T-helper 9 cell (primary cell): ENCODE measurements at places on chromosomes 11 and 22.

- DNase-seq = no peak
Observed at GRCh38 chr22:43042101-43042780, 27.3 kb upstream of the PACSIN2 start.

- DNase-seq = no peak
Observed at GRCh38 chr11:115613986-115614632, 109.9 kb upstream of the CADM1 start.

GRCh38 chr11:116703421-116703820, 69.4 kb downstream of the BUD13 start:
- no peak for DNase-seq

DNA sequence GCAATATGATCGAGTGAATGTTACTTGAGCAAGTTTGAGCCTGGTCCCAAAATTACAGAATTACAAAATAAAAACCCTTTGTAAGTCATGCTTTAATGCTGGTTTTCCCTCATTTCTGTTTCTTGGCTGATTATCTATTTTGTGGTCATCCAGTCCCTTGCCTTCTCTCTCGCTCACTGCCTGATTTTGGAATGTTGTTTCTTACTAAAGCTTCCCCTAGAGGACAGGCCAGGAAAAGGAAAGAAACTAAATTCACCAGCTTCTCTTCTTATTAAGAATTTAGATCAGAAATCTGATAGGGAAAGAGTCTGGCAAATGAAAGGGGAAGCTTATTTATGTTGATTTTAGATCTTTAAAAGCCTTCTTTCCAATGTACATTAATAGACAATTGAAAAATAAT, 16.6 kb upstream of the BDNF start:
- no peak for DNase-seq

- DNase-seq = no peak
Observed at GRCh38 chr11:100404907-100405306, 282.2 kb upstream of the ARHGAP42 start.

DNA sequence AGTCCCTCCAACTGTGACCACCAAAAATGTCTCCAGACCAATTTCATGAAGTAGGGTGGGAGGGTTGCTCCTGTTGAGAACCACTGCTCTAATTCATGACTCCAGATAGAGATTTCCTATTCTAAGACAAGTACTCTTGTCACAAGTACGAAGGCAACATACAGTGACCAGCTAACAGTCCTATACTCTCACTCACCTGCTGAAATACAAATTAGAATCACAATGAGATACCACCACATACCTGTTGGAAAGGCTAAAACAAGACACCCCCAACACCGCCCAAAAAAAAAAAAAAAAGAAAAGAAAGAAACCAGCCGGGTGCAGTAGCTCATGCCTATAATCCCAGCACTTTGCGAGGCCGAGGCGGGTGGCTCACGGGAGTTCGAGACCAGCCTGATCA, 310.5 kb downstream of the SWAP70 start:
- no peak for DNase-seq

DNA sequence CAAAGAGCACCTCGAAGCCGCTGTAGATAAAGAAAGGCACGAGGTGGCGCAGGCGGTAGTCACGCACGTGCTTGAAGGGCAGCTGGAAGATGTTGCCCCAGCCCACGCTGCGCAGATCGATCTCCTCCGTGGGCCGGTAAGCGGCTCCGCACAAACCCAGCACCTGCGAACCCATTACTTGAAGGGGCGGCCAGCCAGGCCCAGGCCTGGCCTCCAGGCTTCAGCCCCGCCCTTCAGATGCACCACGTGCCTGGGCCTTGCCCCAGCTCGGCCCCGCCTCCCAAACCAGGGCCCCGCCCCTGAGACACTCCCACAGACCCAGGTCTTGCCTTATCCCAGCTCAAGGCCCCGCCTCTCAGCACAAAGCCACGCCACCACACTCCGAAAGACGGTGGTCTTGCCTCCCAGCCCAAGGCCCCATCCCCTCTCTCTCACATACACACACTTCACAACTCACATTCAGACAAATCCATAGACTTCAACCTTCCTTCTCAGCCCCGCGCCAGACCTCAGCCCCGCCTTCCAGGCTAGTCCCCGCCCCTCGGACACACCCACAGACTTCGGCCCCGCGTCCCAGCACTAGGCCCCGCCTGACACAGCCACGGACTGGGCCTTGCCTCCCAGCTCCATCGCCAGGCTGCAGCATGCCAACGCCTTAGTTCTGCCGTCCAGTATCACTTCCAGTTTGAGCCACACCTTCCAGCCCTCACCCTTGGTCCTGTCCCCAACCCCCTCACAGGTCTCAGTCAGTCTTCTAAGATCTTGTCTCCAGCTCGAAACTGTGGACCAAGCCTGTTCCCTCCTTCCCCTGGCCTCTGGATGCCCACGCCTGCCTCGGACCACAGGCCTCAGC, 7.0 kb downstream of the UNC93B1 start:
- DNase-seq = no peak
